ENCODE measurements at places on chromosomes 11 and 22. TPM values are rescaled to one million over a fixed set of nuclear protein-coding genes. Genes with fewer than 3 reads are reported as not detected.
A peak's percentile ranks its signal among the peaks of the same experiment; 100 is the strongest.

DNA sequence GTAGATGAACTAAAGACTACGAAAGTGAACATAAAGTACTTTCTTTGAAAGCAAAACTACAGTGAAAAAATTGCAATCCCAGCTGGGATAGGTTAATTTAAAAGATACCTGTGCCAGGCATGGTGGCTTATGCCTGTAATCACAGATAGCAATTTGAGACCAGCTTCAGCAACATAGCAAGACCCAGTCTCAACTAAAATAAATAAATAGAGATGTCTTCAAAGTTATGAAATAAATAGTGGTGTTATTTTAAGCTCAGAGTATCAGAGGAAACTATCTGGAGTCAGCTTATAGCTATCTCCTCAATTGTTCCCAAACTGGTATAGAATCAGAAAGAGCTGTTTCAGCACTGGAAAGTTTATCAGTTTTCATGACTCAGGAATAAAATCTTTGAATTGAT, 17.3 kb upstream of the MMP13 start:
- no peak for DNase-seq

- DNase-seq, result no peak
Measured at GRCh38 chr11:122976734-122977469, 4.7 kb downstream of the BSX start.

DNA sequence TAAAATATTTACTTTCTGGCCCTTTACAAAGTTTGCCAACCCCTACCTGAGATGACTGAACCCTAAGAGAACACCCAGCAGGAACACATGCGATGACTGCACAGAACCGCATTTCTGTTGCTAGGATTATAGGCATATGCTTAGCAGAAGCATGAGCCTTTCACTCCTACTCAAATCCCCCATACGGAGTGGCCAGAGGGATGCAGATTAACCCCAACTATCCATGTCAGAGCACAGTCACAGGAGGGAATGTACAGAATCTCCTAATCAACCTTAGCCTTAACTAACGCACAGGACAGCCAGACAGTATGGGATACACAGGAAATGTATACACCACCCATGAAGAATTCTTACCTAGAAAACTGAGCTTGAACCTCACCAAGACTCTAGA, 6.2 kb downstream of the HPS4 start:
- DNase-seq, result no peak

- DNase-seq, result no peak
Measured at GRCh38 chr22:42933485-42934091, 76.5 kb upstream of the ARFGAP3 start.

- peak; percentile 75 for DNase-seq
Measured at GRCh38 chr11:61509043-61510029, 787 bp downstream of the LRRC10B start.

DNA sequence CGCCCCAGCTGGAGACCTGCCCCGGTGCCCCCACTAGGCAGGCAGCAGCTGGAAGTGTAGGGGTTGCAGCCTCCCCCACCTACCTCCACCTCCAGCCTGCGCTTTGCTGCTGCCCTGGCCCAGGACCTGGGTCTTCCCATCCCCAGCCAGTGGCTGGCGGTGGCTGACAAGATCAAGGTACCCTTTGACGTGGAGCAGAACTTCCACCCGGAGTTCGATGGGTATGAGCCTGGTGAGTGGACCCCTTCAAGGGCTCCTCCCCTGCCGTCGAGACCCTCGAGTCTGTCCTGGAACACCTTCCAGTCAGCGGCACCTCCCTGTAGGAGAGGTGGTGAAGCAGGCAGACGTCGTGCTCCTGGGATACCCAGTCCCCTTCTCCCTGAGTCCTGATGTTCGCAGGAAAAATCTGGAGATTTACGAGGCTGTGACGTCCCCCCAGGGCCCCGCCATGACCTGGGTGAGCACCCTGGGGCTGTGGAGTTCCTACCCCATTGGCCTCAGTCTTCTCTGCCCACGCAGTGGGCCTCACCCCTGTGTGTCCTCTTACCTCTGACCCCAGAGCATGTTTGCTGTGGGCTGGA, 4.4 kb downstream of the PGGHG start:
- DNase-seq, result no peak

DNA sequence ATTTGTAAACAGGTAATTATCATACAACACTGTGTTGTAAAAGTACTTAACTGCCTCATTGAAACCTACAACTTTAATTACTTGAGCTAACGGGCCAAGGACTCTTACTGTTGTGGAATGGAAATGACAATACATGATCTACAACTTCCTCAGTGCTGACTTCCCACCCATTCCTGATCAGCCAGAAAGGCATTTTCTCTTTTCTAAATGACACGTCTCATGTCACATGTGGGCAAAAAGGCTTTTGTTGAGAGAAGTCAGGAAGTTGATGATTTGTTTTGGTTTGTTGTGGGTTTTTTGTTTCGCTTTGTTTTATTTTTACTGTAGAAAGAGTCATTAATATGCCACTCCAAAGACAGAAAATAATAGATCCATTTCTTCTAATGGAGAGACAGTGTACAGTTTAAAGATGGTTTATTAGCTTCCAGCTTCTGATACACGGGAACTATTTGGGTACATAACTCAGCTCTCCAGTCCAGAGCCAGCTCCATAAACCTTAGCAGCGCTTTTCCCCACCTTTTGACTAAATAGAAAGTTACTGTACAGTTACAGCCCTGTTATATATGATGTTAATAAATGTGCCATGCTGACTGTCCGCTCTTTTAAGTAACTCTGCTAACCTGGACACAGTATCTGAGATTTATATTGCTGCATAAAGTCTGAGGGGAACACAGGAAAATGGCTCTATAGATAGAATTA, 509.4 kb upstream of the API5 start:
- DNase-seq, result no peak

GRCh38 chr22:35446365-35446764, 46.4 kb downstream of the MCM5 start:
- DNase-seq, result no peak

DNA sequence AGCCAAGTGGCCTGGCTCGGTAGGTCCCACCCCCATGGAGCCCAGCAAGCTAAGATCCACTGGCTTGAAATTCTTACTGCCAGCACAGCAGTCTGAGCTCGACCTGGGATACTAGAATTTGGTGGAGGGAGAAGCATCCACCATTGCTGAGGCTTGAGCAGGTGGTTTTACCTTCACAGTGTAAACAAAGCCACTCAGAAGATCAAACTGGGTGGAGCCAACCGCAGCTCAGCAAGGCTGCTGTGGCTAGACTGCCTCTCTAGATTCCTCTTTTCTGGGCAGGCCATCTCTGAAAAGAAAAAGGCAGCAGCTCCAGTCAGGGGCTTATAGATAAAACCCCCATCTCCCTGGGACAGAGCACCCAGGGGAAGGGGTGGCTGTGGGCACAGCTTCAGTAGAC, 22.3 kb upstream of the OR5B21 start:
- no peak for DNase-seq

DNA sequence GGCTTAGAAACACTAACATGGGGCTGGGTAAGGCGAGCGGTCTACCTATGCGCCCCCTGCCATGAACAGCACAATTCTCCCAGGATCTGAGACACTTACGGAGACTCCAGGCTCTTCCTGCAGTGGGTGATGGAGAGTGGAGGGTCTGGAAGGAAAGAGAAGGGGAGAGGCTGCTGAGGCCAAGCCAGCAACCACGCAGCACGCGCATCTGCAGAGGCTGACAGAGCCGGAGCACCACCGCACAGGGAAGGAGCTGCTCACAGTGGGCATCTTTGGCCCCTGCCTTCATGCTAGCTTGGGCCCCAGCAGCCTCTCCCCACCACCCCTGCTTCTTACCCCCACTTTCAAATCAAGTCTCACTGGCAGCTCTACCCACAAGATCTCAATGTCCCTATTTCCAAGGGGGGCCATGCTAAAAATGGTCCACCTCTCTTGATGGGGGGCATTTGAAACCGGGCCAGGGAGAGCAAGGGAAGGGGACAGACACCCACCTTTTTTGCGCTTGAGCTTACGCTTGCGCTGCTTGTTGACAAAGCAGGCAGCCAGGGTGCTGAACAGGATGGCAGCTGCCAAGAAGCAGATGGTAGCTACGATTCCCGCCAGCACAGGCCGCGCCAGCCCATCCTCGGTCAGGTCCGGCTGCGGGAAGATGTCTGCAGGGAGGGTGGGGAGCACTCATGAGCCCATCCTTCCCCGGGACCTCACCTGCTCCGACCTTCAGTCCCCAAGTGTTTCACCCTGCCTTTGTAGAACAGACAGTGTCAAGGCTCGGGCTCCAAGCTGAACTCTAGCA, 34.5 kb downstream of the IGSF9B start:
- DNase-seq, result no peak

- no peak for DNase-seq
Measured at GRCh38 chr11:110196241-110196754, 100.1 kb downstream of the RDX start.

SERPING1 gene
- total RNA-seq, result 347 TPM

PLEKHB1 gene
- total RNA-seq, result 16.9 TPM

OR5L1 gene
- not detected for total RNA-seq

CRYBB3 gene
- 0.97 TPM for total RNA-seq

POU2AF2 gene
- total RNA-seq, result not detected

DLG2 gene
- 5.1 TPM for total RNA-seq

LARGE2 gene
- total RNA-seq, result 0.95 TPM
